ENCODE measurements at places on chromosomes 4 and X. TPM values are rescaled to one million over a fixed set of nuclear protein-coding genes. Genes with fewer than 3 reads are reported as not detected.

MGAT4D gene
- not detected for total RNA-seq

SATL1 gene
- total RNA-seq: not detected

KLHL4 gene
- 9.8 TPM for total RNA-seq

SSX2 gene
- total RNA-seq: not detected

SRPX2 gene
- total RNA-seq: 5.3 TPM

HSD17B11 gene
- total RNA-seq: 4.8 TPM

- H3K27me3 ChIP-seq: no peaks in the 10 kb centered on the region
- peak; percentile 59 for DNase-seq
- no peak overlapping the region for H3K4me3 ChIP-seq
- peaks cover 3% of the 10 kb centered on the region for H3K4me1 ChIP-seq
These were observed 405.2 kb upstream of the CNKSR2 start for GRCh38 chrX:20968996-20969395.

DNA sequence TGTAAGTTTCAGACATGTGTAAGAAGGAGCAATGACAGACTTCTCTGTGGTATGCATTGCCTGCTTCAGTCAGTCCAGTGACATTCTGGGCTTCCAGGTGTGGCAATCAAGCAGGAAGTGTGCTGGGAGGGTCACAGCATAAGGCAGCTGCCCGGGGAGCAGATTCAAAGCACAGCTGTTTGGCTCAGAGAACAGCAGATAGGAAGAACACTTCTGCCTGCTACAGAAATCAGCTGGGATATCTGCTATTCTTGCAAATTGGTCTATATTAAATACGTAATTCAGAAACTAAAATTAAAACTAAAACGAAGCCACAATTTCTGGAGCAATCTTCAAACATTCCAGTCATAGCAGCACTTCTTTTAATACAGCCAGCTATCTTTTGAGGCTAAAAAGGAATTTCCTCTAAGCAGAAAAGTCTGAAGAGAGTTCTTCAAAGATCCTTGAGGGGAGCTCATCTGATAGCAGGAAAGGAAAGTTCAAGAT, 47.5 kb upstream of the GALNT7 start:
- H3K27ac ChIP-seq: peak overlapping the region; percentile 49
- peak; percentile 24 for DNase-seq
- peaks cover 25% of the 10 kb centered on the region for H3K4me1 ChIP-seq
- H3K27me3 ChIP-seq: no peaks in the 10 kb centered on the region
- H3K4me3 ChIP-seq: no peak overlapping the region

- no peak for DNase-seq
- no peak overlapping the region for H3K27ac ChIP-seq
- no peaks in the 10 kb centered on the region for H3K4me1 ChIP-seq
- no peaks in the 10 kb centered on the region for H3K36me3 ChIP-seq
These were observed 142.3 kb downstream of the INPP4B start for GRCh38 chr4:142703694-142704309.

DNA sequence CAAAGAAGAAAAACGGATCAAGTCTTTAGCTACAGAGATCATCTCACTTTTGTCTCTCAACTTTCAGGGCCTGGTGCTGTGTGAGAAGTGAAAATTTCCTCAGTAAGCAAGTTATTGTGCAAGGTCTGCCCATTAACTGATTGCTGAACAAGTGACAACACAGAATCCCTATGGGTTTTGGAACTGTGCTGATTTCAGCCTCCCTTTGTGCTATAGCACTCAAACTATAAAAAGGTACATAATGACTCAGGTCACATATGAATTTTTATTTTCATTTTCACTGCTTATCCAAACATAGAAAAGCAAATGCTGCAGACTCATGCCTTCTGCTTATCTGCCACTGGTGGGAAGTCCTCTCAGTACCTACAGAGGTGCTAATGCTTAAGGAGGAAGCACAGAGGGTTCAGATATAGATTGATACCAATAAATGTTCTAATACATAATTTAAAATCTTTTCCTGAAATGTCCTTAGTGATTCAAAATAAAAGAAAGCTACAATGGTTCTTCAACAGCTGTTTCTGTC, 576.2 kb upstream of the CT83 start:
- H3K27ac ChIP-seq: no peak overlapping the region
- no peak overlapping the region for H3K4me3 ChIP-seq
- H3K4me1 ChIP-seq: no peaks in the 10 kb centered on the region
- H3K27me3 ChIP-seq: no peaks in the 10 kb centered on the region
- no peak for DNase-seq
- H3K36me3 ChIP-seq: no peaks in the 10 kb centered on the region

GRCh38 chrX:117510453-117510852, 606.2 kb downstream of the KLHL13 start:
- no peak overlapping the region for H3K27ac ChIP-seq
- no peaks in the 10 kb centered on the region for H3K4me1 ChIP-seq
- H3K36me3 ChIP-seq: no peaks in the 10 kb centered on the region
- H3K4me3 ChIP-seq: no peak overlapping the region

DNA sequence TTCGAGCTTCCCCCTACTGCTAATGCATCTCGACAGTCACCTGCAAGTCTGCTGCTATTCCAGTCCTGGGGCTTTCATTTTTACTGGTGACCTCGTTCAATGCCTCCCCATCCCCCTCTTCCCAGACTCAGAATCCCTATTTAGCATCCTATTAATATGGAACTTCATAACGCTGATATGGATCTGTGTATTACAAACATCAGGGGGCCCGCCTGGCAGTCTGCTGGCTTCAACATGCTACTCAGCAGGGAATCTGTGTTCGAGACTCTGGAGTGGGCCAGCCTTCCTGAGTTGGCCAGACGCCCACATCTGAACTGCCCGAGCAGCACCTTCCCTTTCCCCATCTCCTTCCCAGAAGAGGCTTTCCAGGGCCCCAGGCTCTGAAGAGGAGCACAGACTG, 173.9 kb upstream of the PPARGC1A start:
- H3K27me3 ChIP-seq: no peaks in the 10 kb centered on the region
- no peak overlapping the region for H3K27ac ChIP-seq
- H3K36me3 ChIP-seq: no peaks in the 10 kb centered on the region
- H3K4me3 ChIP-seq: no peak overlapping the region

- no peak overlapping the region for H3K4me3 ChIP-seq
- peaks cover 53% of the 10 kb centered on the region for H3K27me3 ChIP-seq
- no peak overlapping the region for H3K27ac ChIP-seq
These were observed 166.7 kb upstream of the RPS6KA3 start for GRCh38 chrX:20433388-20433775.

GRCh38 chrX:38282049-38282448, 45.3 kb downstream of the RPGR start:
- peaks cover 17% of the 10 kb centered on the region for H3K36me3 ChIP-seq
- H3K27me3 ChIP-seq: peaks cover 32% of the 10 kb centered on the region
- no peak for DNase-seq
- H3K4me3 ChIP-seq: no peak overlapping the region
- peaks cover 6% of the 10 kb centered on the region for H3K4me1 ChIP-seq

- no peak overlapping the region for H3K4me3 ChIP-seq
- no peak overlapping the region for H3K27ac ChIP-seq
- H3K4me1 ChIP-seq: no peaks in the 10 kb centered on the region
- H3K36me3 ChIP-seq: no peaks in the 10 kb centered on the region
- DNase-seq: no peak
These were observed 308.5 kb downstream of the CENPC start for GRCh38 chr4:67236788-67237187.

GRCh38 chr4:122783301-122784215, 43.1 kb upstream of the FGF2 start:
- DNase-seq: peak; percentile 77
- no peaks in the 10 kb centered on the region for H3K36me3 ChIP-seq
- H3K27ac ChIP-seq: peak overlapping the region; percentile 57
- H3K4me3 ChIP-seq: peak overlapping the region; percentile 3
- peaks cover 31% of the 10 kb centered on the region for H3K4me1 ChIP-seq

DNA sequence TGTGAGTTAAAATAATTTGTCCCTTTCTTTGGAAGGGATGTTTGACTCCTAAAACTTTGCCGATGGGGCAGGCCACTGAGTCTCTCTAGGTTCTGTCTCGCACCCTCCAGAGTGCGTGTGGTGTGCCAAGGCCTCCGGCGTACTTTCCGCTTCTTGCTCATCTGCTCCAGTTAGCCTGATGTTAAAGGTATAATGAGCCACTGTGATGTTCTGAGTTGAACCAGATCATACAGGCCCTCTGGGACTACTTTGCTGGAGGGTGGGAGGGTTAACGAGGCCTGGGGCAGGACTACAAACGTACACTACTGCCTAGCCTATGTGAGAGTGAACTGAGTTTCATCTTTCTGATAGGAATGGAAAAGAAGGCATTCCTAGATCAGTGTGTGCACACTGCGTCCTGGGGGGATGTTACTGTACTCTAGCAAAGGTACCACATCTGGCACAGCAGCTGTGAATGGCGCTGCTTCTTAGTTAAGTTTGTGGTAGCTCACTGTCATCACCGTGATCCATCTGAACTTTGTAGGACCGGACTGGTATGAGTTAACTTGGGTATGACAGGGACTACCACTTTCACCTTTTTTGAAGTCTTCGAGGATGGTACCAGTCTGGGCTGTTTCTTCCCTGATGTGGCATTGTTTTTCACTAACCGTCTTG, 60.2 kb downstream of the RGS12 start:
- no peak overlapping the region for H3K27ac ChIP-seq
- no peak for DNase-seq
- H3K36me3 ChIP-seq: no peaks in the 10 kb centered on the region
- no peaks in the 10 kb centered on the region for H3K4me1 ChIP-seq

- no peaks in the 10 kb centered on the region for H3K4me1 ChIP-seq
- H3K27me3 ChIP-seq: no peaks in the 10 kb centered on the region
- H3K27ac ChIP-seq: no peak overlapping the region
- H3K36me3 ChIP-seq: no peaks in the 10 kb centered on the region
- no peak for DNase-seq
- no peak overlapping the region for H3K4me3 ChIP-seq
These were observed 145.7 kb upstream of the QRFPR start for GRCh38 chr4:121526509-121526908.

- H3K4me1 ChIP-seq: no peaks in the 10 kb centered on the region
- H3K4me3 ChIP-seq: no peak overlapping the region
- H3K27me3 ChIP-seq: peaks cover 32% of the 10 kb centered on the region
- no peak overlapping the region for H3K27ac ChIP-seq
- peak; percentile 81 for DNase-seq
- H3K36me3 ChIP-seq: no peaks in the 10 kb centered on the region
These were observed 2.5 kb upstream of the HTRA3 start for GRCh38 chr4:8267077-8267476.

GRCh38 chr4:14620567-14621141, 381.6 kb upstream of the CPEB2 start:
- no peaks in the 10 kb centered on the region for H3K36me3 ChIP-seq
- H3K4me3 ChIP-seq: no peak overlapping the region
- no peak overlapping the region for H3K27ac ChIP-seq
- H3K4me1 ChIP-seq: no peaks in the 10 kb centered on the region
- DNase-seq: no peak

DNA sequence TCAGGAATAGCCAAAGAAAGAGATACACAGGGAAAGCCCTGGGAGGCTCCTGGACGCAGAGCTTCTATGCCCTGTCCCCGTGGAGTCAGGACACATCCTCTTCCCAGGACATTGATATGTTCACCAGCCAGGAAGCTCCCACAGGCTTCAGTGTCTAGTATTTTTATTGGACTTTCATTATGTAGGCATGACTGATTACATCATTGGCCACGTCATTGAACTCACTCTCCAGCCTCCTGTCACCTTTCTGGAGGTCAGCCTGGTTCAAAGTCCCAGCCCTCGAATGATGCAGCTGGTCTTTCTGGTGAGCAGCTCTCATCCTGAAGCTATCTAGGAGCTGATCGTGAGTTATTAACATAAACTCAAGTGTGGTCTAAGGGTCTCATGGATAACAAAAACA, 104.1 kb downstream of the CPEB2 start:
- no peak for DNase-seq
- no peaks in the 10 kb centered on the region for H3K36me3 ChIP-seq
- H3K4me1 ChIP-seq: no peaks in the 10 kb centered on the region

GRCh38 chr4:169279108-169279507, 8.4 kb upstream of the SH3RF1 start:
- no peaks in the 10 kb centered on the region for H3K36me3 ChIP-seq
- H3K4me3 ChIP-seq: no peak overlapping the region
- no peak overlapping the region for H3K27ac ChIP-seq
- no peaks in the 10 kb centered on the region for H3K27me3 ChIP-seq
- H3K4me1 ChIP-seq: peaks cover 17% of the 10 kb centered on the region

GRCh38 chrX:6002056-6002455, 226.6 kb downstream of the NLGN4X start:
- H3K36me3 ChIP-seq: no peaks in the 10 kb centered on the region
- H3K4me3 ChIP-seq: no peak overlapping the region
- DNase-seq: no peak
- H3K4me1 ChIP-seq: no peaks in the 10 kb centered on the region

DNA sequence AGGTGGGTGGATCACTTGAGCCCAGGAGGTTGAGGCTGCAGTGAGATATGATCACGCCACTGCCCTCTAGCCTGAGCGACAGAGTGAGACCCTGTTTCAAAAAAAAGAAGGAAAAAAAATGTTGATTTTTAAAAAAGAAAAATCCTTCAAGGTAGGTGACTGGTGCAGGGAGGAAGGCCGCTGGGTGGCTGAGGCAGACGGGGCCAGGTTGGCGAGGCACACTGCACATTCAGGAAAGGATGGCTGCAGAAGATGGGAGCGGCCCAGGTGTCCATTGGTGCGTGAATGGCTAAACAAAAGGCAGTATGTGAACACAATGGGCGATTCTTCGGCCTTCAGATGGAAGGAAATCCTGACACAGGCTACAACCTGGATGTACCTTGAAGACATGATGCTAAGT, 30.4 kb downstream of the DCTD start:
- no peaks in the 10 kb centered on the region for H3K27me3 ChIP-seq
- no peaks in the 10 kb centered on the region for H3K4me1 ChIP-seq
- DNase-seq: no peak
- no peak overlapping the region for H3K4me3 ChIP-seq
- H3K27ac ChIP-seq: no peak overlapping the region

DNA sequence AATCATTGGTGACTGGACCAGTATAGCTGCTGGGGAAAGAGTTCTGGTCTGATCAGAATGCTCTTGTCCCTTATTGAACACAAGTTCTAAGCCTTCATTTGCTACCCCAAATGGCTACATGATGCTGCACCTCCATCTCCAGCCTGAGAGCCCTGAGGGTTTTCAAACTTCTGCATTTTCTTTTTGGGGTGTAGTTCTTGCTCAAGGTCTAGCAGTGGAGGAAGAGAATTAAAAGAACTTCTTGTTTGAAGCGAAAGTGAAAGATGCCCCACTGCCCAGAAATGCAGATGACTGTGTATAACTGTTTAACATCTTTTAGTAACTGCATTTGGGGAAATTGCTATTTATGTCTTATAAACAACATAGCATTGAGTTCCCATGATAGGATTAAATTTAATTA, 38.5 kb downstream of the LAMTOR3 start:
- H3K36me3 ChIP-seq: no peaks in the 10 kb centered on the region
- no peak for DNase-seq
- peaks cover 7% of the 10 kb centered on the region for H3K4me1 ChIP-seq

- DNase-seq: no peak
- H3K4me1 ChIP-seq: no peaks in the 10 kb centered on the region
- peaks cover 27% of the 10 kb centered on the region for H3K36me3 ChIP-seq
- H3K4me3 ChIP-seq: no peak overlapping the region
These were observed 12.3 kb downstream of the USP11 start for GRCh38 chrX:47245156-47245555.

Measured in MCF 10A (cell line).